ENCODE measurements at places on chromosomes 4 and X.

GRCh38 chr4:100424376-100424775 is 93.4 kb downstream of the EMCN start:
- no peak for DNase-seq

GRCh38 chrX:132766452-132766851 is 192.0 kb downstream of the HS6ST2 start:
- DNase-seq, result no peak

DNA sequence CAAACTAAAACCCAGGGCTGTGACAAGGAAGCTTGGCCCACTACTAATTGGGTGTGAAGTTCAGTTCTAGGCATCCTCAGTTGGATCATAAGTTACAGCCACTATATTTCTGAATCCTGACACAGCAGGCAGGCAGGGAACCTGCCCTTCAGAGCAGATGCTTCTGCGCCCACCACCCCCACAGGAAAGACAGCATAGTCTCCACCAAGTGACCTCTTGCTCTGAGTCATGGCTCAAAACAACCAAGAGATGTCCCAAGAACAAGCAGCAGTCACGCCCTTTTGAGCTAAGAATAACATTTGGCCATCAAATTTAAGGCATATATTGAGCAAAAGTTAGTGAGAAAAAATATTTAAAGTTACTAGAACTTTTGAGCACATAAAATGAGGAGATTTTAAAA is 170.7 kb upstream of the SMARCAD1 start:
- no peak for DNase-seq

DNA sequence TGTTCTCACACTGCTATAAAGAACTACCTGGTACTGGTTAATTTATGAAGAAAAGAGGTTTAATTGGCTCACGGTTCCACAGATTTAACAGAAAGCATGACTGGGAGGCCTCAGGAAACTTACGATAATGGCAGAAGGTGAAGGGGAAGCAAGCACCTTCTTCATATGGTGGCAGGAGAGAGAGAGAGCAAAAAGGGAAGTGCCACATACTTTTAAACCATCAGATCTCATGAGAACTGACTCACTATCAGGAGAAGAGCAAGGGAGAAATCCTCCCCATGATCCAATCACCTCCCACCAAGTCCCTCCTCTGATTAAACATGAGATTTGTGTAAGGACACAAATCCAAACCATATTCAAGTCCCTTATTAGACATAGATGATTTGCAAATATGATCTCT is 12.3 kb upstream of the RAP2C start:
- DNase-seq, result no peak

DNA sequence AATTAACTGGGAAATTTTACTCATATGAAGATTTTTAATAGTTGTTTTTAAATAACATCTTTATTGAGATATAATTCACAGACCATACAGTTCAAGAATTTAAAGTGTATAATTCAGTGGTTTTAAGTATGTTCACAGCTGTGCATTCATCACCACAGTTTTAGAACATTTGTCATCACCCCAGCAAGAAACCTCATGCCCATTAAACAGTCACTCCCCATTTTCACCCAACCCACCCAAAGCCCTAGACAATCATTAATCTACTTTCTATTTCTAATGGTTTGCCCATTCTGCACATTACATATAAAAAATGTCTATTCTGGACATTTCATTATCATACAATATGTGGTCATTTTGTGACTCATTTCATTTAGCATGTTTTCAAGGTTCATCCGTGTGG is 2.8 kb downstream of the UPRT start:
- no peak for DNase-seq

DNA sequence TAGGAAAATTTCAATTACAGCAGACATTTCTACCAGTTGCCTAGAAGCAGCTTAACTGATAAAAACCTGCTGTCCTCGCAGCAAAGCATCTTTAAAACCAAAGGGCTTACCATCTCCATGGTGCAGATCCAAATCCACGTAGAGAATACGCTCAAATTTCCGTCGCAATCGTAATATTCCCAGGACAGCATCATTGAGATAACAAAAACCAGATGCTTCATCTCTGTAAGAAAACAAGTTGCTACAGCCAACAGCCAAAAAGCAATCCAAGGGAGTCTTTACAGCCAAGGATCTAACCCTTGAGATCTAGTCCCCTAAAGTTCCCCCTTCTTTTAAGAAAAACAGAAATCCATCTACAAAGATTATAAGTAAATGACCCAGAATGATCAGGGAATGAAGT is 77.6 kb downstream of the HDAC8 start:
- no peak for DNase-seq

DNA sequence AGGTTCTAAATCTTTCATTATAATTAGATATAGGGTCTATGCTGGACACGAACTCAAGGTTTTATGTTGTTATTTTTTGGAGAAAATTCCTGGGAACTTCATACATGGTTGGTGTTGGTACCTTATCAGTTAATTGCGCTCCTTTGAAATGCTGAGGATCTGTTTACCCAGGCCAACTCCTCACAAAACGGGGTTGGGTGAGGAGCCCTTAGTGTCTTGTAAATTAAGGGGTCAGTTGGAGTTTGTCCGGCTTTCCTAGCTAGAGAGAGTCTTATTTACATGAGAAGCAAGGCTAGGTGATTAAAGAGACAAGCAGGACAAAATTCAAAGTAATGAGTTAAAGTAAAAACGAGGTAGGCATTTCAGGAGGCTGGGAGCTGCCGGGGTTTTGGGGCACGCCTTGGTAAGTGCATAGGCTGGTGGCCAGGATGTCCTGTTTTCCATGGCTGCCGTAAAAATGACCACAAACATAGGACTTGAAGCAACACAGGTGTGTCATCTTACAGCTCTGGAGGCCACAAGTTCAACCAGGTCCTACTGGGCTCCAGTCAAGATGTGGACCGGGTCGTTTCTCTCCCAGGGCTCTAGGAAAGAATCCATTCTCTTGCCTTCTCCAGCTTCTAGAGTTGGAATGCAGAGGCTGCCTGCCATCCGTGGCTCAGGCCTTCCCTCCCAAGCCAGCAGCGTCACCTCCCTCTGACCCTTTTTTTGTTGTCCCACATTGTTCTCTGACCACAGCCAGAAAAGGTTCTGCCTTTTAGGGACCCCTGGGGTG is 19.8 kb downstream of the PSAPL1 start:
- no peak for DNase-seq

Measured in stimulated activated CD8-positive, alpha-beta memory T cell treated with anti-CD3 and anti-CD28 coated beads, Interleukin-12 subunit alpha, Interleukin-12 subunit beta, amount 100 ng/mL, for 4 hours (primary cell).